ENCODE measurements at places on chromosomes 7 and 10.

- DNase-seq = peak; percentile 87
Observed at GRCh38 chr7:39624935-39625694, 1.7 kb downstream of the RALA start.

- no peak for DNase-seq
Observed at GRCh38 chr7:21538936-21539495, 3.8 kb upstream of the DNAH11 start.

DNA sequence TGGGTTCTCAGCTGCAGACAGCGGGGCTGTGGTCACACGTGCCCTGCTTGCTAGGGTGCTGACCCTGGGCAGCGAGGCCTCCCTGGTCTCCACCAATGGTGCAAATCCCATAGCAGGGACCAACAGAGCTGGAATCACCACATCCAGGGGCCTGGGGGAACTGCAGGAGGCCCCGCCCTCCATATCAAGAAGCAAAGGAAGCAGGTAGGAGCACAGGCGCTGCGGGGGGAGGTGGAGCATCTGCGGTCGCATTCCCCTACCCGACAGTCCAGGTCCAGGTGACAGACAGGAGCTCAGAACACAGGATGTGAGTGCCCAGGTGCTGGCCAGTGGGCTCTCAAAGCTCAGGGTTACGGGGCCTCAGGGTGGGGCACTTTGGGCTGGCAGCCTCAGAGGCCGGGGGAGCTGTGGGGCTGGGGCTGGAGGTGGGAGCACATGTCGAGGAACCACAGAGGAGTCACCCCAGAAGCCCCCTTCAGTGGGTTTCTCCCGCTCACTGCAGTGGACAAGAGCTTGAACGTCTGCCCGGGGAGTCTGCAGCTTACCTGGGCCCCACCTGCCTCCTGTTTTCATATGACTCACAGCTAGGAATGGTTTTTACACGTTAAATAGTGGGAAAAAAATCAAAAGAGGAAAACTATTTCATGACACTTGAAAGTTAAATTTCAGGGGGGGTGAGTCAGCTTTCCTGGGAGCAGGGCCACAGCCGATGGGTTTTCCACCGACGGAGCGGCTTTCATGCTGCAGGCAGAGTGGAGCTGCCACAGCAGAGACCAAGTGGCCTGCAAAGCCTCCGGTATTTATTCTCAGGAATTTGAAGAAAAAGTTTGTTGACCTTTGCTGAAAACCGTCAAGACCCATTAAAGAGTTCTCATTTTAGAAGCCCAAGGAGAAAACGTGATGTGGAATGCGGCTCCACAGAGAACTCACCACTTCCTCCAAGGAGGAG, 148.7 kb upstream of the PPP2R2D start:
- no peak for DNase-seq

DNA sequence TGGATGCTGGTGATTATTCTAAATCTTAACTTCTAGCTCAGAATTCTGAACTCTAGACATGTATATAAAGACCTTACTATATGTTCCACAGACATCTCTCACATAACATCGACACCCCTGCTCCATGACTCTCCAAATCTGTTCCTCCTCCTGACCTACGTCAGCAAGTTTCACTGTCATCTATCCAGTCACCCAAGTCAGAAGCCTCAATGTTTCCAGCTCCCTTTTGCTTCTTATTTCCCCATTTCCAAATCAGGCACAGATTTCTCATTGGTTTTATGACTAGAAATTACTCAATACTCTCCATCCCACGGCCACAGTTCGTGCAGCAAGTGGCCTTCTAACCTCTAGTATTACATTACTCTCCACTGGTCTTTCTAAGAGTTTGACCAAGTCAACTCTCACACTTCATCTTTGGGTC, 28.5 kb downstream of the EPC1 start:
- no peak for DNase-seq

Data from adipocyte (in vitro differentiated cells).